ENCODE measurements at places on chromosomes 16 and 17.
A peak's percentile ranks its signal among the peaks of the same experiment; 100 is the strongest.

- no peak for DNase-seq
Measured at GRCh38 chr17:17569691-17570090, 21.8 kb downstream of the PEMT start.

GRCh38 chr17:18928628-18929125 lies 23.3 kb upstream of the SLC5A10 start:
- no peak for DNase-seq

GRCh38 chr17:61770752-61771533 lies 92.4 kb downstream of the BRIP1 start:
- DNase-seq: no peak

DNA sequence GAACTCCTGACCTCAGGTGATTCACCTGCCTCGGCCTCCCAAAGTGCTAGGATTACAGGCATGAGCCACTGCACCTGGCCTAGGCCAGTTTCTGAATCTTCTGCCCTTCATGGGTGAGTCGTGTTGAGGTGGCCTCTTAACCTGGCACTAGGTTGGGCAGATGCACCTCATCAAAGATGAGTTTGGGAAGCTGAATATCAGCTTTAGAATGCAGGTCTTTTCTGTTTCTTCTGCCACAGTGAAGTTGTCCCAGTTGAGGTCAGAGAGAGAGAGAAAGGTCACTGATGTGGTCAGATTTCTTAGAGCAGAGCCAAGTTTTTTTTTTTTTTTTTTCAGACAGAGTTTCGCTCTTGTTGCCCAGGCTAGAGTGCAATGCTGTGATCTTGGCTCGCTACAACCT lies 111.3 kb upstream of the WSCD1 start:
- no peak for DNase-seq

DNA sequence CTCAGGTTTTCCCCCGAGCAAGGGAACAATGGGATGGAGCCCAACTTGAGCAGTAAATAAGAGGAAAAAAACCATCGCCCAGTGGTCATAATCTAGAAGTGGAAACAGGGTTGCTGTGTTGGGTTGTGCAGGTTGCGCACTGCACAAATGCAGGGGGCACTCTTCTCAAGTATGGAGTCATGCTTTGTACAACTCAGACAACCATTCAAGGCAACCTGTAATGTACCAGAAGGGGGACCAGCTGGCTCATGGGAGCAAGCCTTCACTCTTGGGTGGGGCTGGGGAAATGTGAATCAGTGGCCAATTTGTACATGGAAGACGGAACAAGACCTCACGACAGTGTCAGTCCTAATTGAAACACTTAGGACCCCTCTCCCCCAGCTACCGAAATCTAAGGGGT lies 23.9 kb upstream of the LITAF start:
- no peak for DNase-seq

DNA sequence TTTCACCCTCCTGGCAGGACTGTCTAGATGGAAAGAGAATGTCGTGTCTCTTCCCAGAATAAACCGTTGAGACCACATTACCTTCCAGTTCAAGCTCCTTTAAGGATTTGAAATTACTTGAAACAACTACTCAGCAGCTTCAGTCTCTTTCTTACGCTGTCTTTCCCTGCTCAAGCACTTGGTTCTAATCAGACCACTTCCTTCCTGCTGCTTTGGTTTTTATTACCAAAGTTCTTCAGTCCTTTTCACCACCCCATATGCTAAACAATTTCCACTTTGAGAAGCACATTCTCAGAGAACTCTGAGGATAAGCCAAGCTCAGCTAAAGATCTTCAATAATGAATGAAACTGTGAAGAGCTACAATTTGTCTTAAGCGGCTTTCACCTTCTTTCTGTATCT lies 105.4 kb downstream of the STX8 start:
- DNase-seq: no peak

GRCh38 chr16:82031116-82032084 lies 3.7 kb upstream of the HSD17B2 start:
- no peak for DNase-seq

- DNase-seq: no peak
Measured at GRCh38 chr16:74271872-74272271, 24.7 kb upstream of the PSMD7 start.

DNA sequence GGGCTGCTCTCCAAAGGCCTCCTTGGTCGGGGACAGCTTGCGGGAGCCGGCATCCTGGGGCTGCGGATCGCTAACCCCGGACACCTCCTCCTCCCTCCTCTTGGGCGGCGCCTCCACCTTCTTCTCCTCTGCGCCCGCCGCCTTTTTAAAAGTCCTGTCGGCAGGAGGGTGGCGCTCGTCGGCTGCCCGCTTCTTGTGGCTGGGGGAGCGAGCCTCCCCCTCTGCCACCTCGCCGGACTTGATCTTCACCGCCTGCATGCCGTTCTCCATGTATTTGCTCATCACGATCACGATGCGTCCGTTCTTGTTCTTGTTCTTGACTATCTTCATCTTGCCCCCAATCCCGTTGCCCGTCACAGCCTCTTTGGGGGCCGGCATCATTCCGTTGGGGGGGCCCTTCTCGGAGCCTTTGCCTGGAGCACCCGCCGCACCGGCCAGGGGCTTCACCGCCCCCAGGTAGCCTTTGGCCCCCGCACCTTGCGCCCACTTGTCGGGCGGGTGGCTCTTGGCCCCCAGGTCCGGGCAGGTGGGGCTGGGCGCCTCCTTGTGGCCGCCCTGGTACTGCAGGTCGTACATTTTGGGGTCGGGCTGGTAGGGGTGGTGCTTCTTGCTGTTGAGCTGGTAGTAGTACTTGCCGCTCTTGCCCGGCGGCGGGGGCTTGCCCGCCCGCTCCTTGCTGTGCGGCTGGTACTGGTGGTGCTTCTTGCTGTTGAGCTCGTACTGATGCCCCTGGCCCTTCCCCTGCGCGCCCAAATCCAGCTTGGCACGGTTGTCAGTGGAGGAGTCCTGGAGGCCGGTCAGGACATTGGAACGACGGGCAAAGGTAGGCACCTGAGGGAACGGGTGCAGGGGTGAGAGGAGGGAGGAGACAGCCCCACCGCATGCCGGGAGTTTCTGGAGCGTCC lies 4.4 kb downstream of the CBX4 start:
- peak; percentile 47 for DNase-seq

GRCh38 chr16:85028685-85029407 lies 1.3 kb downstream of the KIAA0513 start:
- peak; percentile 71 for DNase-seq

DNA sequence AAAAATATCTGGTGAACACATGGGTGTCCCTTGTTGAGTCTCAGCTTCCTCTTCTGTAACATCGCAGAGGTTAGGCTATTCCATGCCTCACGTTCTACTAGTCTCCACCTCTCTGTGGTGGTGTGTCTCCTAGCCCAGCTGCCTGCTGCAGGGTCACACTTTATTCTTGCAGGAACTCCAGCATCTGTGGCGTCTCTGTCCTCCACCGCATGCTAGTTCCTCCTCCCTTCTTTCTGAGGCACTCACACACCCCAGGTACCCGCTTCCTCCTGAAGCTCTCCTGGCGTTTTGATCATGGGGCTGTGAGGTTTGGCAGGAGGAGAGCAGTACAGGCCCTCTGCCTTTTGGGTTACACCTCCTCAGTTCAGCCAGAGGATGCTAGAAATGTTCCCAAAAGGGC lies 9.9 kb upstream of the TEX2 start:
- DNase-seq: no peak

- DNase-seq: no peak
Measured at GRCh38 chr16:85989863-85990643, 91.1 kb downstream of the IRF8 start.

GRCh38 chr17:38984666-38985065 lies 17.5 kb upstream of the FBXO47 start:
- no peak for DNase-seq

DNA sequence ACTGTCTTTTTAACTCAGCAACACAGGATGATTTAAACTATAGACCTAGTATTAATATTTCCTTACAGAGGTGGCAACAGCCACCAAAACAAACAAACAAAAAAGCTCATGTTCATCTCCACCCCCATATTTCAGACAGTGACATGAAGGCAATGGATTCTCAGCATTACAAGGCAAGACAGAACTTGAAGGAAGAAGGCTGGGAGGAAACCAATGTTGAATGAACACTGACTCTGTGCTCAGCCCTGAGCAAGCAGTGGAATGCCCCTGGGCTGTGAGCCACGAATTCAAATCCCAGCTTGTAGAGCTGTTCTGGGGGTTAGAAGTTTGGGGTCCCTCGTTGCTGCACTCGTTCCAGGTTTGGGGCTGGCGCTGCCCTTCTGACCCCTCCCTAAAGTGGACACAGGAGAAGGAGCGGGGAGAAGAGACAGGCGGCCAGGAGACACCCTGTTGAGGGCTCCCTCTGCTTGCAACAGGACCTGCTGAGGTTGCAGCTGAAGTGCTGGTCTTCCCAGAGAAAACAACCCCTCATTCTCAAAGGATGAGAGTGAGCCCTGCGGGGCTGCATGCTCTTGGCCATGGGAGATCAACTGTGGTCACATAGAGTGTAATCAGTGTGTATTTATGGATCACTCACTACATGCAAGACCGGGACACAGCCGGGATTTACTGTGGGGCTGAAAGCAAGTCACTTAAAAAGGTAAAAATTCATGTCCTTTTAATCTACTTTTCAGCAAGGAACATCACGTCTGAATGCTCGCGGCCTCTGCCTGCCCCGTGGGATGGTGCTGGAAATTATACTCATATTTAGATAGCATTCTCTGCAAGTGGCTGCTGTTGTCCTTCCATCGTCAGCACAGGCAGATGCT lies 34.3 kb downstream of the MYH3 start:
- DNase-seq: no peak

GRCh38 chr16:29738514-29738913 lies 7.3 kb downstream of the C16orf54 start:
- peak; percentile 53 for DNase-seq

- no peak for DNase-seq
Measured at GRCh38 chr17:34368196-34368945, 5.3 kb upstream of the CCL1 start.

- no peak for DNase-seq
Measured at GRCh38 chr16:27620541-27620940, 70.6 kb downstream of the KATNIP start.

DNA sequence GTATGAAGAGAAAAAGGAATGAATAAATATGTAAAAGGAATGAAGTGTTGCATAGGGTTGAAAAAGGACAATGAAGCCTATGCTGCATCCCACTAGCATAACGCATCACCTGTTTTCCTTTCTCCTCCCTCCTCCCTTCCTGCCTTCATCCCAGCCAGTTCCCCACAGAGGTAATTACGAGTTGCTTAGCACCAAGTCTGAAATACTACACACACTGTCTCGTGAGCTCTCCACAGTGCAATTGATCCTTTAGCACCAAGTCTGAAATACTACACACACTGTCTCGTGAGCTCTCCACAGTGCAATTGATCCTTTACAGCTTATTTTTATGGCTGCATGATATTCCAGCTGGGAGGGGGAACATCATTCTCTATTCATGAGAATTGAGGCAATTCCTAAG lies 1.1 kb upstream of the DRC7 start:
- DNase-seq: no peak

- no peak for DNase-seq
Measured at GRCh38 chr16:10181196-10182162, 749 bp downstream of the GRIN2A start.

GRCh38 chr16:89779231-89779908 lies 37.1 kb downstream of the FANCA start:
- DNase-seq: no peak

GRCh38 chr16:78985716-78986605 lies 614.6 kb downstream of the MAF start:
- no peak for DNase-seq

DNA sequence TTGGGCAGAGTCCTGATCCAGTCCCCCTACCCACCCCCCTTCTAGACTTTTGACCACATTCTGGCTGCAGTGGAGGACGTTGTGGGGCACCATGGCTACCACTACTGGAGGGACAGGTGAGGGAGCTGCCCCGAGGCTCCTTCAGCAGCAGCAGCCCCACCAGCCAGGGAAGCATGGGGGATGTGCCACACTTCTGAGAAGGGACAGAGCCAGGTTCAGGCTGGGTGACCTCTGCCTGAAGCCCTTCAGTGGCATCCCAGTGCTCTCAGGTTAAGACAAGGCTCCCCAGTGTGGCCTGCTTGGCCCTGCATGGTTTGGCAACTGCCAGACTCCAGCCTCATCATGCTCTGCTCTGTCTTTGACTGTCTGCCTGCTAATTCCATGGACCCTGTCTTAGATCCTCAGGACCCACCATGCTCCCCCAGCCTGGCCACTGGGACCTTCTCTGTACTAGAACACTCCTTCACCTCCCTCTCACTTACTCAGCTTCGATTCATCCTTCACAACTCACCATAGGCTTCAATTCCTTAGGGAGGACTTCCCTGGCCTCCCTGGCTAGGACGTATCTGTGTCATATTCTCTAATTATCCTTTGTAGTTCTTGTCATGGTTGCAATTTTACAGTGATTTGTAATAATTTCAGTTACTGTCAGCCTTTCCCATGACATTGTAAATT lies 8.8 kb downstream of the SLC9A5 start:
- DNase-seq: no peak

- DNase-seq: peak; percentile 88
Measured at GRCh38 chr17:77429969-77430752, 289.4 kb downstream of the SEC14L1 start.

DNA sequence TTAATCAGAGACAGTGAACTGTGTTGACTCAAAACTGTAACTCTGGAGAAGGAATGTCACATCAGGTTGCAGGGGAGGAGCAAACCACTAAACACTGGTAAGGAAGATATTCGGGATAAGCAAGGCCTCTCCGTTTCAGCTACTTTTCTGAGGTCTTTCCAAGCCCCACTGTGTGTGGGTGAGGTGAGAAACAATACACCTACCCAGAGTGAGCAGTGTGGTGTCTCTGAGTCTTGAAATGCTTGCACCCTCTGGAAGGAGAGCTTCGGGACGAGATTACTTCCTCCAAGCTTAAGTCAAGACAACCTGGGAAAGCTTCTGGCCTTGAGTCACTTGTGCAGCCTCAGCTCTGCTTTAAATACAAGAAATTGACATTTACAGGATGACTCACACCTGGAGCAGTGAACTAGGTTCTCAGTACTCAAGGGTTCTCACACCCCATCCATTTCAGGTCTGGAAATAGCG lies 2.5 kb upstream of the MAP3K14 start:
- no peak for DNase-seq

DNA sequence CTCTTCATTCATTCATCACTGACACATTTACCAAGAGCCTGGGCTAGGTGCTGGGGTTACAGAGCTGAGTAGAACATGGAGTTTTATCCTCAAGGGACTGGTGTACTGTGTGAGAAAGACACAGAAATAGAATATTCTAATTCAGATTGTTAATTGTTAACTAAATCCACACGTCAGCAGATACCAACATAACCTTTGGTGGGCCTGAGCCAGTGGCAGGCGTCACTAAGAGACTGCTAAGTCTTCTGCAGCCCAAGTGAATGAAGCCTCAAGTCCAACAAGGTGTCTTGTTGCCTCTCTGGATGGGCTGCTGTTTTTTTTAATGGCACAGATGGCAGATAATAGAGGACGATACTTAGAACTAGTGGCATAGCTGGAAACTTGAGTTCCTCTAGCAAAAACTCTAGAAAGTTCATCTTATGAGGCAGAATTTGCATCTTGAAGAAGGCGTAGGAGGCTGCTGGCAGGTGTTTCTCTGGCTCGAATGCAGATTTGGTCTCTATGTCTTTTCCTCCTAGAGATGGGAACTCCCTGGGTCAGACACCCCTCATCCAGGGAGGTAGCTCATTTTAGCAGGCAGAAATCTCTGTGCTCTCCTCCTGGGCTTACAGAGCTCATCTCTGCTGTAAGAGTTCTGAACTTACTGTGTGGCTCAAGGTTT lies 179.5 kb downstream of the NTN1 start:
- DNase-seq: no peak

GRCh38 chr17:62738281-62738680 lies 69.8 kb downstream of the MARCHF10 start:
- DNase-seq: no peak

- no peak for DNase-seq
Measured at GRCh38 chr17:33199571-33200510, 93.3 kb downstream of the ASIC2 start.

- no peak for DNase-seq
Measured at GRCh38 chr16:59611556-59611955, 877.4 kb upstream of the GOT2 start.
